ENCODE measurements at places on chromosomes 13 and 19.

DNA sequence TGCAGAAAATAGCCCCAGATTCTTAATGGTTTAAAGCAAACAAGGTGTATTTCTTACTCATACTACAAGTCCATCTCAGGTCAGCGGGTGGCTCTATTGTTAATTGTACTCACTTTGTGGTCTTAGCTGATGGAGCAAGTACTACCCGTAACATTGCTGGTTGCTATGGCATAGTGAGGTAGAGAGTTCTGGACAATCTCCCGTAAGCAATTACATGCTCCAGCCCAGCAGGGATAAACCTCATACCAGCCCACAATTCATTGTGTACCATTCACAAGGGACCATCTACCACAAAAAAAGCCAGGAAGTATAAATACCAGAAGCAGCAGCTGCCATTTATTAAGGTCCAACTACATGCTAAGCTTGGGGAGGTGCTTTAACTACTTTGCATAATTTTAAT lies 167.1 kb downstream of the PCDH9 start:
- DNase-seq = no peak

- DNase-seq = peak; percentile 90
Observed at GRCh38 chr19:51702103-51702824, 9.1 kb downstream of the SPACA6 start.

GRCh38 chr13:29471551-29471950 lies 123.9 kb downstream of the SLC7A1 start:
- DNase-seq = no peak

GRCh38 chr13:43157796-43158195 lies 134.4 kb downstream of the DNAJC15 start:
- DNase-seq = no peak

GRCh38 chr13:75995966-75996365 lies 359.8 kb downstream of the LMO7 start:
- no peak for DNase-seq
